ENCODE measurements at places on chromosomes 3 and 15. TPM values are rescaled to one million over a fixed set of nuclear protein-coding genes. Genes with fewer than 3 reads are reported as not detected.

Gene CPN2
- not detected for total RNA-seq

DNA sequence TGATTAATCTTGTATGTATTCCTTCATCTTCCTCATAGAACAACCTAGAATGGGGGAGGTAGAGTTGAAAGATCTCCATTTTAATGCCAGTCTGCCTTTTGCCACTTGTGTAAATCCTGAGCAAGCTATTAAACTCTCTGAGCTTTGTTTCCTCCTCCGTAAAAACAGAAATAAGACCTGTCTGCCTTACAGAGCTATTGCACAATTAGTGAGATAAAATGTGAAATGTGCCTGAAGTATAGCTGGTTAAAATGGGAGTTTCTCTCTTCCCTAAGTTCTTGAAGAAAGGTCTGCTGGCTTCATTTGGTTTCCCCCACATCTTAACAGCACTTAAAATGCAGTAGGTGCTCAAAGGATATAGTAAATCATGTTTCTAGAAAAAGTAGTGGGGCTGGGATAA is 19.0 kb downstream of the ALDH1A2 start:
- no peak for DNase-seq

DNA sequence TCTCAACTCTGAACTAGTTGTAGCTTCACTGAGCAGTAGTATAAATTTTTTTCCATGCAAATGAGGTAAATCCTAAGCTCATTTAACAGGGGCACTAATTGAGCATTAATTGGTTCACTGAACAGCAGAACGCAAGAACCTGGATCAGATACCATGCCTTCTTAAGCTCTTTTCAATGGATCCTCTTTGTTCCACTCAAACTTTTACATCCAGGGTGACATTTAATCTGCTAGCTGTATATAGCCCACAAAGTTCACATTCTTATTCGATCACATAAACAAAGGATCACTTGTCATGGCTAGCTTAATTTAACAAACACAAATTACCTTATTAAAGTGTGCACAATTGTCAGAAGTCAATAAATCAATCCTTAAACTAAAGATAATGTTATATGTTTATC is 281.6 kb downstream of the CNTN6 start:
- DNase-seq: no peak

DNA sequence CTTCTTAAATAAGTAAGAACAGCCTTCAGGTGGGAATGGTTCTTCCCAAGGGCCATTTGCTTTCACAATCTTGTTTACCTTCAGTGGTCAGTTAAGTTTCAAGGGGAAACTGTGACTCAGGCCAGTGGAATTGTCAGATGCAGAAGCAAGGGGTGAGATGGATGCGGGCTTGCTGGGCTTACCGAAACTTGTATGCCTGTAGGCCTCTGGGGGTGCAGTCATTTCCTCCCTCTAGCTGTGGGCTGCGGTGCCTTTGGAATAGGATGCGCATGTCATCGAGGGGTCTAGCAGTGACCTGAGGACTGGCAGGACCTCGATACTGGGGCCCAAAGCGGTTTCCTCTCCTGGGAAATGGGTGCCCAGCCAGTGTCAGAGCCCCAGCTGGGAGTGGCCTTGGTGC is 121.6 kb downstream of the EEFSEC start:
- no peak for DNase-seq

Gene MELTF
- total RNA-seq: 1.3 TPM
